NCI-H1105 treated with DMSO at 0.1 percent for 48 hours (cell line): ENCODE measurements at places on chromosomes 1 and 21.

GRCh38 chr1:109247401-109248365 lies 1.7 kb upstream of the CELSR2 start:
- no peak for DNase-seq

DNA sequence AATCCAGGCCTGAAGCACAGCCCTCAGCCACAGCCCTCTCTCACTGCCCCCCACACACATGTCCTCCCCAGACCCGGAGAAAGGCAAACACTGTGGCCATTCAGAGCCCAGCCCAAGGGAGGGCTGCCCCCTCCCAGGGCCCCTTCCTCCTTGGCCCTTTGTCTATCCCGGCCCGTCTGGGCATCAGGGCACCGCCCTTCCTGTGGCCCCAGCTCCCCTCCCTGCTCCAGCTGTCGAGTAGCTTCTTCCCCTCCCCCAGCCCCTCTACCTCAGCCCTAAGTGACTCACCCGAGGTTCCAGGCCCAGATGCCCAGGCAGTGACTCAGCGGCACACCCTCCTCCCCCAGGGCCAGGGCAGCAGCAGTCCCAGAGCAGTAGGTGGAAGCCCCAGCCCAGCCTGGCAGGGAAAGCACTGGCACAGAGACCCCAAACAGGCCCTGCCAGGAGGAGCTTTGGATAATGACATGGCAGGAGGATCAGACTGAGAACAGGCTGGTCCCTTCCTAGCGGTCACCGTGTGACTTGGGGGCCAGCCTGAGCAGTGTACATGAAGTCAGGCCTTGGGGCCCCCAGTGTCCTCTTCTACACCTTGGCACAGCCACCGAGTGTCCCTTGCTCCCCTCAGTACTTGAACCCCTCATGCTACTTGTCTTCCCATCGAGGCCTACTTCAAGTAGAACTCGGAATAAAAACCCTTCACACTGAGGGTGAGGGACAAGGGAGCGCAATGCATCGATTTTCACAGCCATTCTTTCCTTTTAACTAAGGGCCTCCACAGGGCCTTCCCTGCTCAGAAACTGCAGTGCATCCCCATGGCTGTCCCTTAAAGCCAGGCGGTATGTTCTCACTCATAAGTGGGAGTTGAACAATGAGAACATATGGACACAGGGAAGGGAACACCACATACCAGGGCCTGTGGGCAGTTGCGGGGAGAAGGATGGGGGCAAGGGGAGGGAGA lies 1.0 kb upstream of the S100A2 start:
- DNase-seq = no peak

DNA sequence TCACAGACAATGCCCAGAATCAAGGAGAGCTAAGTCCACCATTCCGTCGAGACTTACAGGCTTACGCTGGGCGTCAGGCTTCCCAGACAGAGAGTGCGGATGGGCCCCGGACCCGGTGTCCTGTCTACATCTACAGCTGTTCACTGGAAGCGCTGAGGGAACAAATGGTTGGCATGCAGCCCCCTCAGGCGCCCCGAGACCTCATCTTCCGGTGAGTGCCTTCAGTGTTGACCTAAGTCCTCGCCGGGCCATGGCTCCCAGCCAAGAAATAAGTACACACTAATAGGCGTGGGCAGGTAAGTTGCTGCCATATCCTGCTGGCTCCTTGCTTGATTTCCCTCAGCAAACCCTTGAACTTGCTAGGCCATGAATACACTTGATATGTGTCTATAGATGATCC lies 26.2 kb downstream of the HYI start:
- DNase-seq = no peak

DNA sequence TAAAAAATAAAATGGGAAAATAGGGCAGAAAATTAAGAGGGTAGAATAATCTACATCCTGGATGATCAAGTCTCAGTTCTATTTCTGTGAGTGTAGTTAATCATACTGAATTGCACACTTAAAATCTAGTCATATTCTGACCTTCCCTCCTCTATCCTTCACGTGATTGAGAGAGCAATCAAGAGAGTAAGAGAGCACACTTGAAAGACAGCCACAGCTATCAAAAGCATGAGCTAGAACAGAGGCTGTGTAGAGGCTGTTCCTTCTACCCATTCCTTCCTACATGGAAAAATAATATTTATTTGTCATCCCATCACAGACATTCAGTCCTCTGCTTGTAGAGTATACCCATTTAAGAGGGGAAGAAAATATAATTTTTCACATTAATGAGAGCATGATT lies 52.4 kb downstream of the PHC2 start:
- DNase-seq = no peak

DNA sequence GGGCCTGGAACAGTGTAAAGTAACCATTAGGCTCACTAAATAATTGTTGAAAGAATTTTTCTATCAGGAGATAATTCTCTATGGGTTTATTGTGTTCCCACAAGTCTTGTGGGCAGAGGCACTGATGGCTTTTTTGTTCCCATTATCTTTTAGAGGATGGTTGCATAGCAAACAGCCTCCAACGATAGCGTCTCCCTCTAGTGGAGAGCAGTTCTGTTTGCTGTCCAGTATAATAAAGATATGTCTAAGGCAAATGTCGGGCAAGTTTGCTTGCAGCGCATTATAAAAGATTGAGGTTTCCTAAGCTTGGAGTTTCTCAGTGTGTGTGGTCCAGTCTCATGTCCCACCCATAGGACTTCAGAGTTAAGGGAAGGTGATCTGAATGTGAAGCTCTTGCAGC lies 1.3 kb upstream of the SLC6A17 start:
- no peak for DNase-seq

- peak; percentile 56 for DNase-seq
These were observed 60.4 kb downstream of the NME7 start for GRCh38 chr1:169307176-169307575.

DNA sequence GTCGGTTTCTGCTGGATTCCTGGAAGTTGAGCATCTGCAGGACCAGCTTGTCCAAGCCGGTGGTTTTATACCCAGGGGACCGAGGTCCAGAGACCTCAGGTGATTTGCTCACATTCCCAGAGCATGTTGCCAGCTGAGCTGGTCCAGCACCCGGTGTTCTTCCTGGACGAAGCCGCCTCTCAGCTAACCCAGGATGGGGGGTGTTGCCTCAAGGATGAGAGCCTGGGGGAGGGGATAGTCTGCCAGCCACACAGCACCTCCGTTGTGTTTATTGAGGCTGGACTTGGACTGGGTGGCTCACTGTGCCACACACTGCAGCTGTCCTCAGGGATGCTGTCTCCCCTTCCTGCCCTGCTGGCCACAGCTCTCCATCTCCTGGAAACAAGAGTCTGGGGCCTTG lies 1.5 kb downstream of the TMEM201 start:
- DNase-seq = no peak

GRCh38 chr1:54394104-54394503 lies 12.1 kb downstream of the SSBP3 start:
- no peak for DNase-seq

GRCh38 chr1:226615876-226616275 lies 67.3 kb downstream of the STUM start:
- DNase-seq = no peak

GRCh38 chr1:160357286-160358002 lies 9.4 kb upstream of the NHLH1 start:
- no peak for DNase-seq

DNA sequence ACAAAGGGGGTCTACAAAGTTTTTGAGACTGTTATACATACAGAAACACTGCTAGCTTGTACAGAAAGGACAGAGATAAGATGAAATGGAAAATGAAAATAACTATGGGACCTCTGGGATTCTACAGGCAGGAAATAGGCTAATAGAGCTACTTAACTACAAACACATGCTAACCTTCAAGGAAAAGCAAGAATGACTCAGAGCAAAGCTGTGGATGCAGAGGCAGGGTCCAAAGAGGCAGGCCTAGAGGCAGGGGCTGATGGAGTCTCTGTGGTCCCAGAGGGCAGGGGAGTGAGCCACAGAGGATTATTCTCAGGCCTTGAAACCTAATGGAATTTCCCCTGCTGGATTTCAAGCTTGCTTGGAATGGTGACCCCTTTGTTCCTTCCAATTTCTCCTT lies 18.7 kb upstream of the GOLT1A start:
- DNase-seq = no peak

GRCh38 chr1:15412175-15412800 lies 2.6 kb downstream of the EFHD2 start:
- DNase-seq = no peak
